NB4 (cell line): ENCODE measurements at places on chromosomes 4 and X.
A peak's percentile ranks its signal among the peaks of the same experiment; 100 is the strongest.

DNA sequence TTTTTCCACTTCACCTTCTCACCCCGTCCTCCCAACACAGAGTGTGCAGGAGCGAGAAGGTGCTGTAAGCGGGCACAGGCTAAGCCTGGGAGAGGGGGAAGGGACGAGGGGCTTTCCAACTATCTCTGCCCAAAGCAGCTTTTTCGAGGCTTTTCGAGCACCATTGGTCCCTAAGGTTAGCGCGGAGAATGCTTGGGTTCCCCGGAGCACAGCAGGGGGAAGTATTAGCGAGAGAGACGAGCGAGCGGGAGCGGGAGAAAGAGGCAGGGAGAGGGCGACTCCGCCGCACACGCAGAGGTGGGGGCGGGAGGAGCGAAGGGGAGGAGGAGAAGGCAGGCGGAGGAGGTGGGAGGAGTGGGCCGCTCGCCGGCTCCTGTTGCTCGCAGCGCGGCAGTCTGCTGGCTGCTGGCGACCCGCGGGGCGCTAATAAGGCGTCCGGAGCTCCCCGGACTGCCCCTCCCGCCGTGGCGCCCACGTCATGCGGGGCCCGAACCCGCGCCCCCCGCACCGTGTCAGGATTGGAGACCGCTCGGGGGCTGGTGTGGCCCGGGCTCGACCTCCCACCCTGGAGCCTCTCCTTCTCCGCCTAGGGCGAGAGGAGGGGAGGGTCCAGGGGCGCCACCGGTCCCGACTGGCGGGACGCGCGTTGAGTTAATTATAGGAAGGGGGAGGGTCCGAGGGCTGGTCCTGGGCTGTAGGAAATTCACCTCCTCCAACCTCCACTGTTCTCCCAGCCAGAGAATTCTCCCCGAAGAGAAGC lies at the start of gene ADAMTS3:
TSS of gene ADAMTS3 (minus strand) at position 263 of the 760 bp plus-strand sequence. CDS start 459 bp downstream, outside the sequence.
- peak; percentile 6 for DNase-seq

- DNase-seq = no peak
Observed at GRCh38 chrX:24646006-24646405, 1.1 kb downstream of the PCYT1B start.

- DNase-seq = no peak
Observed at GRCh38 chrX:133746593-133746992, 238.8 kb downstream of the GPC3 start.

GRCh38 chr4:40143926-40144508 lies 52.8 kb upstream of the RHOH start:
- no peak for DNase-seq

DNA sequence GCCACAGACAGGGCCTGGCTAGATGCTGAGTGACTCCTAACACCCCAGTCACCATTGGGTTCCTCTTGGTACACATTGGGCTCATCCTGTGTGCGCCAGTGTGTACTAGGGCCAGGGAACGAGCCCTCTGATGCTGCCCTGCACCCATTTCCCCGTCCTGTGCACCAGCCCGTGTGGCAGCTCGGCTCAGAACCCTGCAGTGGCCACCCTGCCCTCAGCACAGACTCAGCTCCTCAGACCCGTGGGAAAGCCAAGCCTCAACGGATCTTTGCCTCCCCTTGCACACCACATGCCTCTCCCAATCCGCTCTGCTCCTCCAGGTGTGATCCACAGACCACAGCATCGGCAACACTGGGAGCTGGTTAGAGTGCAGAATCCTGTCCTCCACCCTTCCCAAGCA lies 38.6 kb downstream of the EVC start:
- DNase-seq = no peak

DNA sequence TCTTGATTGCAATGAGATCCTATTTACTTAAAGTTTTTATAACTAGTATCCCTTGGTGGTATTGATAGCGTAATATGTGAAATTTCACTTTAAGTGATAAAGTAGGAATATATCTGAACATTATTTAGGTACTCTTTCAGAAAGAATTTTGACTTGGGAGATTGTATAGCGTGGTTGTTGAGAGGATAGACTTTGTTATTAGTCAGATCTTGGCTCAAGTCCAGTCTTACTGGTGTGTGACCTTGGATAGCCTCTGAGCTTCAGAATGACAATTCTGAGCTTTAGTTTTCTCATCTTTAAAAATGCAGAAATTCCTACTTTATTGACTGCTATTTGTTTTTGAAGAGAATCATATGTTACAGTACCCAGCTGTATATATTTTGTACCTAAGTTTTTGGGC lies 32.6 kb downstream of the DCK start:
- no peak for DNase-seq

DNA sequence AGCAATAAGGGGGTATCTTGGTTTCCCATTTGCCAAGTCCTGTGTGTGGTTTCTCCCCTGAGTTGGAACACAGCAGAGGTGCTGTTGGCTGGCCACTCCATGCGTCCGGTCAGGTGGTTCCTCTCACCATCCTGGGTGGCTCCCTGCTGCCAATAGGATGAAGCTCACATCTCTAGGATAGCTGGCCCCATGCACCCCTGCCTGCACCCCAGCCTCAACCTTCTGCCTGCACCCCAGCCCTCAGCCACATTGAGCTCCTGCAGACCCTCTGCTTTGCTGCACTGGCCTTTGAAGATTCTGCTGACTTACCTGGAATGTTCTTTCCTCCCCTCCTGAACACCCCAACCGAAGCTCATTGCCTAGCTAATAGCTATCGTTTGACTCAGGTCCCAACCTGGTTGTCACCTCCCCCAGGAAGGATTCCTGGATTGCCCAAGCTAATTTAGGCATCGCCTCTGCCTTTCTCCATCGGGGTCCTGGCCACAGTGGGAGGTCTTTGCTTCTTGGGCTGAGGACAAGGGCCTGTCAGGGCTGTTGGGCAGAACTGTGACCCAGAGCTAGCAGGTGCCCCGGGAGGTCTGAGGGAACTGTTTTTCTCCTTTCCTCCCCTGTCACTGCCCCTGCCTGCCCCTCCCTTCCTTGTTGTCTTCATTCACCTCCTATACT lies 36.6 kb upstream of the GRPEL1 start:
- DNase-seq = no peak

GRCh38 chr4:146183209-146183608 lies 7.7 kb downstream of the LSM6 start:
- no peak for DNase-seq

DNA sequence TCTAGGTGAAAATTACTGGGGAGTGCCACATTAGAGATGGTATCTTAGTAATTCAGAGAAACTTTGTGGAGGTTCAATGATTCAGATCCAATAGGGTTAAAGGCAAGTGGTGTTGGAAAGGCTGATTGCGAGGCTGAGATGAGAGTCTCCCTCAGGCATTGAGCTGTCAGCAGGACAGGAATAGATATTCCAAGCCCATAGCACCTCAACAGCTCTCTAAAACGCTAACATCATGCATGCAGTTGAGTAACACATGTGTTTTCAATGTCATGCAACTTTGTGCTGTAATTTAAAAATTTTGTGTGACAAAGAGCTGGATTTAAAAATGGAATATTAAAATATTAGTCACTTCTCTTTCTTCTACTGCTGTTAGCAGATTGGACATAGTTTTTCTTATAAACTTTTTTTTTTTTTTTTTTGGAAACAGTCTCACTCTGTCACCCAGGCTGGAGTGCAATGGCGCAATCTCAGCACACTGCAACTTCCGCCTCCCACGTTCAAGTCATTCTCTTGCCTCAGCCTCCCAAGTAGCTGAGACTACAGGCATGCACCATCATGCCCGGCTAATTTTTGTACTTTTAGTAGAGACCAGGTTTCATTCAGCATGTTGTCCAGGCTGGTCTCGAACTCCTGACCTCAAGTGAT lies 173.5 kb upstream of the C1QTNF7 start:
- DNase-seq = peak; percentile 80

- DNase-seq = no peak
Observed at GRCh38 chr4:45732161-45732560, 391.7 kb downstream of the GABRG1 start.

DNA sequence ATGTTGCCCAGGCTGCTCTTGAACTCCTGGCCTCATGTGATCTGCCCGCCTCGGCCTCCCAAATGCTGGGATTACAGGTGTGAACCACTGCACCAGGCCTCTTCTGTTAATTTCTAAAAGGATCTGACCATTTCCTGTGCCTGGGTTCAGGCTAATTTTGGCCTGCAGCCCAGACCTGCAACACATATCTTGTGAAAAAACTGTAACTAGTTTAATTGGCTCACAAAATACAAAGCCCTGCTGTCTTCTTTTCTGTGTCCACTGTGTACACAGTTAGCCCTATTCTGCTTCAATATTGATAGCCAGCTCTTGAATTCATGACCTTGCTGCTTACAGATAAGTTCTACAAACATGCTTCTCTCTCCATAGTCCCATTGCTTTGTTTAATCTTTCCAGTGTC lies 753.5 kb downstream of the PDHA2 start:
- no peak for DNase-seq

GRCh38 chr4:55892156-55892555 lies 38.7 kb downstream of the EXOC1 start:
- DNase-seq = no peak

- no peak for DNase-seq
Observed at GRCh38 chr4:48450740-48451139, 32.4 kb upstream of the SLC10A4 start.
